ENCODE measurements at places on chromosomes 11 and 22. TPM values are rescaled to one million over a fixed set of nuclear protein-coding genes. Genes with fewer than 3 reads are reported as not detected.

The PDGFD gene
- total RNA-seq = 0.20 TPM

The CAPRIN1 gene
- total RNA-seq = 297 TPM

The UCP2 gene
- total RNA-seq = 244 TPM

The TAF10 gene
- 160 TPM for total RNA-seq
